ENCODE measurements at places on chromosomes 7 and 10.

DNA sequence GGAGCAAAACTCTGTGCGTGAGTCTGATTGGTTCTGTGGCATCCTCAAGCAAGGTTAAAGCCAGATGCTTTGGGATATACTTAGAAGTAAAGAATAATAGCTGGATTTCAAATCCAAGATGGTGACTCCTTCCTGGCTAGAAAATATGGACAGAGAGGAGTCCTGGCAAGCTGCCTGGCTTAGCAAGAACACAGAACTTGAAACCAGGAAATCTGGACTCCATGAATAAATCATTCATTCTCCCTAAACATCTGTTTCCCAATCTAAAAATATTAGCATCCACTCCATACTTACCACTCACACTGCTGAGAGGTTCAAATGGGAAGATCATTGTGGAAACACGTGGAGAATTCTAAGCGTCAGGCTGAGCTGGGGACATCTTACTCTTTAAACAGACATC, 1074.1 kb upstream of the AUTS2 start:
- DNase-seq = no peak

DNA sequence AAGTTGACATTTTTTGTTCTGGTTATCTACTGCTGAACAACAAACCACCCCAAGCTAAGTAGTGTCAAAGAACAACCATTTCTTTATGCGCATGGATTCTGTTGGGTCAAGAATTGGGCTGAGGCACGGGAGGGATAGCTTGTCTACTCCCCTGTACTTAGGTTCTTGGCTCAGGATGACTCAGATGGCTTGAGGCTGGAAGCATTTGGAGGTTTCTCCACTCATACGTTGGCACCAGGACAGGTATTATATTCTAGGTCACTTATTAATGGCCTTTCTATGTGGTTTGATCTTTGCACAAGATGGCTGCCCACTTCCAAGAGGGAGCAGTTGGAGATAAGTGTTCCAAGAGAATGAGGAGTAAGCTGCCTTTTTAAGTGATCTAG, 11.8 kb upstream of the TFAM start:
- DNase-seq = no peak

DNA sequence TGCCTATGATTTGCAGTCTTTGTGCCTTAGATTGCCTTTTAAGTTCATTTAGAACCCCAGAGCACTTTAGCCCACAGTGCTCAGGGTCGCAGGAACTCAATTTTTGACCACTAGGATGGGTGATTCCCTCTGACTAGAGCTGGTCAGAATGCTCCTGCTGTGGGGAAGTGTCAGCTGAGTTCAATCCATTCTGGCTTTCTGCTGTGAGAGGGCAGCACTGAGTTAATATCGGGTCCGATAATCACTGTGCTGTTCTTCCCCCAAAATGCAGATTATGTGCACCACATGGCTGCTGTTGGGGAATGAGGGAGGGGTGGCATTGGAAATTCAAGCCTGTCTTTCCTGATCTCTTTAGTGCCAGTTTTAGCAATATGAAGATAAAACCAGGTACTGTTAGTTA, 886.4 kb downstream of the DNAJB9 start:
- no peak for DNase-seq

GRCh38 chr10:44282626-44283300, 102.1 kb downstream of the CXCL12 start:
- DNase-seq = no peak

DNA sequence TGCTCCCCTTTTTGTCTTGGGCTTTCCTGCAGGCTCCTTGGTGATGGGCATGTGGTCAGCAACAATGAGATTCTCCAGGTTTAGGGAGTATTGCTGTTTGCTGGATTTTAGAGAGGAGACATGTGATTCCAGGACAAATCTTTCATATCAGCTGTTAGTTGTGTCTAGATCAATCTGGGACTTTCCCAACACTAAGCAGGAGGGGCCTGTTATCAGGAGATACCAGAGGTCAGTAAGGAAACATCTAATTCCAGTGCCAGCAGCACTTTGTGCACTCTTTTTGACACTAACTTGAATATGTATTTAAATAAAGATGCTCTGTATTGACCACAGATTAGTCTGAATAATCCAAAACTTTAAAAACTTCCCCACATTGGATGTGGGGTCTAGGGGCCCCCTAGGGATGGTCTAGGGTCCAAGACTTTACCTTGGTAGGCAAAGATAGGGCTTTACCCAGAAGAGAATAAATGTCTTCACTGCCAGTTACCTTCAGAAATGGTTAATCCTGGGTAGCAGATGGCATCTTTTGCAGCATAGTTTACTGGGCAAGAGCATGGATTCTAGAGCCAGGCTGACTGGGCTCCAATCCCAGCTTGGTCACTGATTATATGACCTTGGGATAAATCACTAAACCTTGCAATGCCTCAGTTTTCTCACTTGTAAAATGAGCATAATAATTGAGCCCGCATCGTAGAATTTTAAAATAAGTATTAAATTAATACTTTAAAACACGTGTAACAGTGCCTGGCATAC, 6.4 kb upstream of the FIGNL1 start:
- DNase-seq = no peak
